ENCODE measurements at places on chromosomes 4 and X.
A peak's percentile ranks its signal among the peaks of the same experiment; 100 is the strongest.

GRCh38 chr4:99352602-99353537 is at the start of gene ADH1C:
ADH1C (minus strand) TSS chr4:99352746; CDS start chr4:99352675, 71 bp downstream.
- DNase-seq: no peak

DNA sequence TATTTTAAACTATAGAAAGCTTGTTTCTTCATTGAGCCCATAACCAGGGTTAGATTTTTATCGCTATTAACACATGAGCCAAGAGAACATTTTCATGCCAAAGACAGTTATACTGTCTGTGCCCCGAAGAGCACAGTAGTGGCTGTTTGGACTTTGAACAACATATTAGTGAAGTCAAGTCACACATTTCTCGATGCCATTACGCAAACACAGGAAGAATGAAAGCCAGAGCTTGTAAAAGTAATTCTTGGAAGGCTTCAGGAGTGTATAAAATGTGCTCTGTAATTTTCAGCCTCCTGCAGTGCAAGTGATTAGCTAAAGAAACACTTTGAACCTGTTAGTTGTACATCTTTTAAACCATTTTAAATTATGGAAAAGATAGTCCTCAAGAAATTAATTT is 590.7 kb upstream of the PITX2 start:
- no peak for DNase-seq

DNA sequence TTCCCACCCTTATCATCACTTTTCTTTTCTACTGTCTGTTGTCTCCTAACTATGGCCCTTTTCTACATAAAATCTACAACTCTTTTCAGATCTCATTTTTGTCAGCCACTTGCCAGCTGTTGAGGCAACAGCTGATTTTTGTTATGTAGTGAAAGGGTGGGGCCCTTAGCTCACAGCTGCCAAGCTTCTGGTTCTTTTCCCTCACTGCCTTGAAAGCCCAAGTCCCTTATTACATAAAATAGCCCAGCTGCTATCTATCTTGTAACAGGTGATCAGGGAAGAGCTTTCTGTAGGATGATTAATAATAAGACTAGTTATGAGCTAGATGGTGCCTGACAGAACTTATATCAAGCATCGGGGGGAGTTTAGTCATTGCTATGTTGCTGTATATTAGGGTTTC is 45.9 kb downstream of the ADGRL3 start:
- DNase-seq: no peak

DNA sequence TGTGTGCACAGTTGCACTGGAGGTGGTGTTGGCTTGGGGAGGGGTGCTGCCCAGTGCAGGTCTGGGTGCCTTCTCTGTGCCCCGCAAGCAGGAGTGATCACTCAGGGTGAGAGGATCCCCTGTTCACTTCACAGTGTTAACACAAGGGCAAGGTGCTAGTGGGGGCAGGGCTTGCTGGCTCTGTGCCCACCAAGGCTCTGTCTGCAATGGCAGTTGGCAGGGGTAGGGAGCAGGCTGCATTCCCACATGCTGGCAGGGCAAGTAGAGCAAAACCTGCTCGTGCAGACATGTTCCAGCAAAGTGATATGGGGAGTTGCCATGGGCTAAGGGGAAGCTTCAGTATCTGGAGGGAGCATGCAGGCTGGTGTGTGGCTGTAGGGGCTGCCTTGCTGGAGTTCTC is 428.0 kb downstream of the ZNF674 start:
- DNase-seq: no peak

DNA sequence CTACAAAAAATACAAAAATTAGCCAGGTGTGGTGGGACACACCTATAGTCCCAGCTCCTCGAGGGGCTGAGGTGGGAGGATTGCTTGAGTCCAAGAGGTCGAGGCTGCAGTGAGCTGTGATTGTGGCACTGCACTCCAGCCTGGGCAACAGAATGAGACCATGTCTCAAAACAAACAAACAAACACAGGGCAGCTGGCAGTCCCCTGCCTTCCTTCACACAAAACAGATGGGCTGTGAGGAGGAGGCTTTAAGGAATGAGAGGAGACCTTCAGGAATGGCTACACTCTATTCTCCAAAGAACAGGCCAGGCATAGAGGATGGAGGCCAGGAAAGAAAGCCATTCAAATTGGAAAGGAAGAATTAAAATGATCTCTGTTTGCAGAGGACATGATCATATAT is 65.6 kb upstream of the MAML3 start:
- no peak for DNase-seq

GRCh38 chrX:7083468-7084396 is 63.8 kb upstream of the STS start:
- no peak for DNase-seq

GRCh38 chr4:153564630-153565525 is 98.7 kb downstream of the TMEM131L start:
- DNase-seq: no peak

- no peak for DNase-seq
Measured at GRCh38 chr4:31351695-31352094, 631.5 kb downstream of the PCDH7 start.

- no peak for DNase-seq
Measured at GRCh38 chrX:13599491-13599890, 30.1 kb downstream of the EGFL6 start.

- DNase-seq: no peak
Measured at GRCh38 chrX:11137543-11138139, 26.5 kb downstream of the HCCS start.

- peak; percentile 86 for DNase-seq
Measured at GRCh38 chrX:107738768-107739167, 36.8 kb downstream of the TSC22D3 start.

GRCh38 chr4:177855507-177856197 is 413.4 kb upstream of the AGA start:
- DNase-seq: no peak

- no peak for DNase-seq
Measured at GRCh38 chrX:11611965-11612364, 53.8 kb downstream of the ARHGAP6 start.

DNA sequence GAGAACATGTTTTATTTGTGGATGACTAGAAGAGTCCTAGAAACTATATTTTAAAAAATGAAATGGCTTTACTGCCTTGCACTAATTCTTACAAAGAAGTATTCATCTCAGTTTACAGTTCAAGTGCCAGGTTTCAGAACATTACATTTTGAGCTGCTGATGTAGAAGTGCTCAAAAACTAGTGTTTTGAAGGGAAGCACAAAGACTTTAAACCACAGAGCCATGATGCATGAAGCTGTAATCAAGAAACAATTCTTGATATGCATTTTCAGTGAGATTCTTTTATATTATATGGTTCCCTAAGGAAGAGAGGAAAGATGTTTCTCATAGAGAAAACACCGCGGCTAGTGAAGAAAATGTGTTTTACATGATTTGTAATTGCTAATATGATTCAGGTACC is 1163.0 kb downstream of the RAPGEF2 start:
- no peak for DNase-seq

DNA sequence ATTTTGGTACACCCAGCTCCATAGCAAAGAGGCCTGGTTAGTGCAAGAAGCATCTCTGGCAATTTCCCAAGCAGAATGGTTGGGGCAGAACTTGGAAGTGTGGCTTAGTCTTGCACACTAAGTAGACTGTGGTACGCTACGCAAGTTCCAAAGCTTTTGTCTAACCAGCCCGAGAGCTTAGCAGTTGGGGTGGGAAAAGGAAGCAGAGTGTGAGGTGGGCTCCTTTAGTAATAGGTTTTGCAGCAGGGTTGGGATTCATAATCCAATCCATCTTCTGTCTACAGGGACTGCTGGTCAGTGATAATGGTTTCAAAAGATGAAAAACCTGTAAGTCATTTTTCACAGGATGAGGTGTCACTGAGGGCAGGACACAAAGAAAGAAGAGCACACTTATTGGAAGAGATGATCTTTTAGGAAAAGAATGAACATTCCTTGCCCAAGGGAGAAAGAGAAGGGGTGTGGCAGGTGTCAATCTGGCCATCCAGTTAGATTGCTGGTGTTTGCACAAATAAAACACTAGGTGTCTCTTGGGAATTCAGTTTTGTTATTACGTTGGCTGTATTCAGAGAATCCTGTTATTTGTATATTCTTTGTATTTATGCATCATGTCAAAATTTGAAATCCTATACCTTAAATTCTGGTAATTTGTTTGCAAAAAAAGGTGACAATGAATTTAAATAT is 244.3 kb downstream of the GPAT3 start:
- no peak for DNase-seq

DNA sequence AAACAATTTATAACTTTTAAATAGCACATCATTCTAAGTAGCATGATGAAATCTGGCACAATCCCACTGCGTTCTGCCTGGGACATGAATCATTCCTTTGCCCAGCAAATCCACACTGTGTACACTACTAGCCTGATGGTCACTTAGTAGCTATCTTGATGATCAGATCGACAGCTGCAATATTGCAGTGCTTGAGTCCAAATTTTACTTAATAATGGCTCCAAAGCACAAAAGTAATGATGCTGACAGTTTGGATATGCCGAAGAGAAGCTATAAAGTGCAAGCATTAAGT is 86.6 kb upstream of the NPNT start:
- no peak for DNase-seq

DNA sequence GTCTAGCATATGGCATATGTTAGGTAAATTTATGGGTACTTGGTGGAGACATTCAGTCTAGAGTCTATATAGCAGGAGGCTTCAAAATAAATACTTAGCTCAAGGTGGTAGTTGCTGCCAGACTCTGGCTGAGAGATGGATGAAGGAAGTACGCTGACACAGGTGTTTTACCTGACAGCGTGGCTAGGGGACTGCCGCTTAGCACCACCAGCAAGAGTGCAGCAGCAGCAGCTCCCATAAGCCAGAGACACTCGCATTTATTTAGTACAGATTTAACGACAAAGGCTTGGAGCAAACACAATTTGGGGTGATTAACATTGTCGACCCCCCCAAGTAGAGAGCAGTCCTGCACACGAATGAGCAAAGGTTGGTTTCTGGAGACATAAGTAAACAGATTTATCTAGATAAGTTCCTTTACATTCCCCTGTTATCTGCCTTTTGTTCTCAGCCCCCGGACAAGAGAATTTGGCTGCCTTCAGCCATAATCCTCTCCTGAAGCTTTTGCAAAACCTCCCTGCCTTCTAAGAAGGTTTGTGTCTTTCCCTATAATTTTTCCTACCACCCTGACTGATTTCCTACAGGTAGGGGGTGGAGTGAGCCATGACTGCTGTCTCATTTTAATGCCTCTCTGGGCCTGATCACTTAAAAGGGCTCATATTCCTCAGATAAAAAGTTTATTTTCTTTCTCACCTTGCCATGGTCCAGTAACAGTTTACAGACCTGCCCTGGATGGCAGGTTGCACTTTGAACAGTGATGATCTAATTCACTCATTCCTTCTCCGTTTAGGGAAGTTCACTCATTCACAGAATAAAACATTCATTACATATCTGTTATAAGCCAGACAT is 64.6 kb downstream of the RHOH start:
- DNase-seq: no peak

DNA sequence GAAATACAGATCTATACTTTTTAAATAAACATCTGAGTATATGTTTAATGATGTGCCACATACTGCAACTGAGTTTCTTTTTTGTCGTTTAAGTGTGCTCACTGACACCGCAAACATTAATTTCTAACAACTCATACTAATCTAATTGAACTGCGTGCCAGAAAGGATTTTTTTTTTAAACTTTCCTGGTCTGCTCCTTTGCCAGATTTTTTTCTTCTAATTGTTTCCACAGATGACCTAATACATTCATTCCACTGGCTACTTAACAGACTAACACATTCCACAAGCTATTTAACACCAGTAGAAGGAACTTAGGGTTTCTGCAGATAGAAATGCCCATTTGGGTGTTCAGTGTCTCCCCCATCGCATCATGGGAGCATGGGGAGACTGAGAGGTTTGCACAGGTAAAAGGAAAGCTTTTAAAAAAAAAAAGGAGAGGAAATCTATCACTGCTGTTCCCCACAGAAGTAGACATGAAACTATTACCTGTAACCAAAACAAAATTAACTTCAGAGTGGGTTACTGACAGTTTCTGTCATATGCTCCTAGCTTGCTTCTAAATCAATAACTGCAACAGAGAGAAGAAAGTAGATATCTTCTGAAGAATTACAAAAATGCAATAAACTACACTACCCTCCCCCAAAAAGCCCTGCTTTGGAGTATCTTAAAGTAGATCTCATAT is 31.6 kb downstream of the SH3KBP1 start:
- no peak for DNase-seq

GRCh38 chr4:56323327-56323726 is 64.0 kb downstream of the AASDH start:
- no peak for DNase-seq

GRCh38 chrX:13068651-13069050 is 24.2 kb upstream of the FAM9C start:
- DNase-seq: no peak

- DNase-seq: no peak
Measured at GRCh38 chr4:13413729-13414437, 70.3 kb downstream of the RAB28 start.

- no peak for DNase-seq
Measured at GRCh38 chr4:102344954-102345794, at the start of gene SLC39A8. SLC39A8 (minus strand) TSS chr4:102345482; CDS start chr4:102344662, 820 bp downstream.

DNA sequence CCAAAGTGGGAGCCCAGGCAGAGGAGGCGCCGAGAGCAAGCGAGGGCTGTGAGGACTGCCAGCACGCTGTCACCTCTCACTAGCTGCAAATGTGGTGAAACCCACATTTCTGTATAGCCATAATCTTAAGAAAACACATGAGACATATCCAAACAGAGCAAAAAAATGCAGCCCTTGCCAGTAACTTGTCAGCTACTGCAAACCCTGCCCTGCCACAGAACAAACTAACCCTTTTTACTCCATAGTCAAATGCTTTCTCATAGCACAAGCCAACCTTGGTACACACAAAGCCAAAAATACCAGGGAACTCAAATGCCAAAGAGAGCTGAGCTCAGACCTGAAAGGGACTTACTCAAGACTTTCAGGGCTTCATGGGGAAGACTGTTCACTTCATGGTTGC is 14.9 kb upstream of the NXF3 start:
- DNase-seq: no peak

DNA sequence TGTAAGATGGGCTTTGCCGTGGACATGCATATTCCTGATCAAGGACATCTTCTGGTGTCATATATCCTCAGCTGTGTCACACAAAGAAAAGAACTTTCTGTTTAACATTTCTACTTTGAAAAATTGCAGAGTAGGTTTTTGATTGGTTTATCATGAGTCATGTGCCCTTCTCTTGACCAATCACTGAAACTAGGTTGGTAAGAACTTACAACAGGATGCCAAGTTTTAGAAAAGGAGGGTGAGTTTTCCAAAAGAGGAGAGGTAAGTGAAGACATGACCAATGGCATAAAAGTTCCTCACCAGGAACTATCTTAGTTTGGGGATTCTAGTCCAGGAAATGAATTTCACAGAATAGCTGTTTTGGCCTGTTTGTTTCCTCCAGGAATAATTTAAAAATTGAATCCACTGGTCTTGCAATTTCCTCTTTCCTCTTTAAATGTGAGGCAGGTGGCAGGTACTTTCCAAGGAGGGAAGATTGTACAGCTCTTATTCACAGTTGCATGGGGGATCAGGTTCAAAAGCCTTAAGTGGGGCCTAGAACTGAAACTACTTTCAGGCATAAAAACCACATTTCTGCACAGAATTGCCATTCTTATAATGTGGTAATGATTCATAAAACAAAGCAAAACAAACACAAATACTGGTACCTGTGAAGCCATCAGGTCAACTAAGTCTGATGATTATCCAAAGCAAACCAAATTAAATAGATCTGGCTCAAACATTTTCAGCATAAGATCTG is 1114.5 kb upstream of the LCORL start:
- no peak for DNase-seq
